ENCODE measurements at places on chromosomes 4 and X. TPM values are rescaled to one million over a fixed set of nuclear protein-coding genes. Genes with fewer than 3 reads are reported as not detected.

FGFBP1 gene
- 0.38 TPM for total RNA-seq

- no peak overlapping the region for H3K4me3 ChIP-seq
- H3K27ac ChIP-seq = no peak overlapping the region
- H3K27me3 ChIP-seq = peaks cover 1% of the 10 kb centered on the region
- no peak for DNase-seq
- no peaks in the 10 kb centered on the region for H3K4me1 ChIP-seq
Measured at GRCh38 chr4:188596021-188596420, 456.8 kb downstream of the TRIML1 start.

- H3K27me3 ChIP-seq = no peaks in the 10 kb centered on the region
- no peak overlapping the region for H3K27ac ChIP-seq
- H3K36me3 ChIP-seq = no peaks in the 10 kb centered on the region
- H3K4me3 ChIP-seq = no peak overlapping the region
- no peak for DNase-seq
Measured at GRCh38 chr4:47195706-47196105, 164.3 kb downstream of the GABRB1 start.

- H3K27ac ChIP-seq = no peak overlapping the region
- H3K36me3 ChIP-seq = no peaks in the 10 kb centered on the region
- H3K4me1 ChIP-seq = no peaks in the 10 kb centered on the region
Measured at GRCh38 chr4:63922146-63922545, 487.1 kb downstream of the TECRL start.

DNA sequence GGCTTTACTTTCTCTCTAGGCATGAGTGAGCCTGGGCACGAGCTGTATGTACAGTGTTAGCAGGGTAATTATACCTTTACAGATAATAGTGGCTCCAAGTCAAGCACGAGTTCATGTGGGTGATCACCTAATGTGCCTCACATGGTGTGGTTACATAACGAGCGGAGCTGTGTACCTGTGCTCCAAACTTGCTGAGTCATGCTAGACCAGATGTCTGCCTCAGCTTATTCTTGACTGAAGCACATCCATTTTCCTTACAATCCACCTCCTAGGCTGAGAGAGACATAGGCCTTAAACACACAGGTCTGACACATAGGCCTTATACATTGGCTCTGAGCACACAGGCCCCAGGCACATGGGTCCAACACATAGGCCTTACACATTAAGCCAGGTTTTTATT, 426.6 kb downstream of the GPAT3 start:
- H3K27me3 ChIP-seq = no peaks in the 10 kb centered on the region
- H3K36me3 ChIP-seq = no peaks in the 10 kb centered on the region
- H3K4me3 ChIP-seq = no peak overlapping the region

DNA sequence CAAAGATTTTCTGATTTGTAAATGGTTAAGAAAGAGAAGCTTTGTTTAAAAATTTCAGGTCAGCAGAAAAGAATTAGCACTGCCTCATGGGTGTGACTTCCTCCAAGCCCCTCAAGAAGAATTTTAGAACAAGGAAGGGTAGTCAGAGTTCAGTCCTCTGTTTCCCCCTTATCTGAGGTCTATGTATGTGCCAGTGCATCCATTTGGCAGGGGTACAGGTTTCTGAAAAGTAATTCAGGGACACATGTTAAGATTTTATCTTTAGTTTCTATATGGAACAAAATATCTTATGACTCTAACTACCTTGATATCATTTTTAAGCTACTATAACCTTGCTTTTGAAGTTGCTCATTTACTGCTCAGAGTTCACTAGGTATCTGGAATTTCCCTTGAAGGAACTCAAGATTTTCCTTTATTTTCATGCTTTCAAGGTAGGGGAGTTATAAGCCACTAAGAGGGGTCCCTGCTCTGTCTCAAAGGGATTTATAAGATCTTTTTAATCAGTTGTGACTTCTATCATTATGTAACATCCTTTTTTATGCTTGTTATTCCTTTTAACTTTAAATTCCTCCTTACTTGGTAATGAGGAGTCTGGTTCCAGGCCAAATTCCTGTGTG, 24.4 kb upstream of the PLK4 start:
- DNase-seq = no peak
- H3K27ac ChIP-seq = 0 out of 2 replicates have a peak overlapping the region, but pooled peaks have one; percentile 13
- no peak overlapping the region for H3K4me3 ChIP-seq

- H3K27me3 ChIP-seq = no peaks in the 10 kb centered on the region
- H3K4me1 ChIP-seq = no peaks in the 10 kb centered on the region
- H3K4me3 ChIP-seq = no peak overlapping the region
- no peak overlapping the region for H3K27ac ChIP-seq
Measured at GRCh38 chrX:97616883-97617530, 733.3 kb downstream of the RPA4 start.

DNA sequence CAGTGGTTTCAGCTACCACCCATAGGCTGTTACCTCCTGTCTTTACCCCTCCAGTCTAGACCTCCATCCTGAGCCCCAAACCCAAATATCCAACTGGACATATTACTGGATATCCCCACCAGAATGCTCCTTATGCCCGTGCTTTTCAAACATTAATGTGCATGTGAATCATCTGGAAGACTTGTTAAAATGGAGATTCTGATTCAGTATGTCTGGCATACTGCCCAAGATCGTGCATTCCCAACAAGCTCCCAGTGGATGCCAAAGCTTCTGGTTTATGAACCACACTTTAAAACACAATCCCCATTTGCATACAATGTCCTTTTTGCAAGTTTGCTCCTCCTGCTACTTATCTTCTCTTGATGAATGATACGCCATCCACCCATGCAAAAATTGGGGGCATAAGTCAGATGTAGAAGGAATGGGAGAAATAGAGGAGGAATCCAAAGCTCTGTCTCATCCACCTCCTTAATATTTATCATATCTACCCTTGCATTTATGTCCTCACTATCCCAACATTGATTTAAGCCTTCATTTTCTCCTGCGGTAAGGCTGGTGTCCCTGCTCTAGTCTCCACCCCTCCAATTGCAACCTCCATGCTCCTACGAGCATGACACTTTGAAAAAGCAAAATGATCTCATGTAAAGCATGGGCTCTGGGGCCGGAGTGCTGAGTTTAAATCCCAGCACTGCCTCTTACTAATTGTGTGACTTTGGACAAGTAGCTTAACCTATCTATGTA, 7.4 kb upstream of the PGRMC1 start:
- no peak overlapping the region for H3K4me3 ChIP-seq
- H3K27ac ChIP-seq = no peak overlapping the region
- no peaks in the 10 kb centered on the region for H3K27me3 ChIP-seq
- no peaks in the 10 kb centered on the region for H3K4me1 ChIP-seq
- no peak for DNase-seq
- no peaks in the 10 kb centered on the region for H3K36me3 ChIP-seq

DNA sequence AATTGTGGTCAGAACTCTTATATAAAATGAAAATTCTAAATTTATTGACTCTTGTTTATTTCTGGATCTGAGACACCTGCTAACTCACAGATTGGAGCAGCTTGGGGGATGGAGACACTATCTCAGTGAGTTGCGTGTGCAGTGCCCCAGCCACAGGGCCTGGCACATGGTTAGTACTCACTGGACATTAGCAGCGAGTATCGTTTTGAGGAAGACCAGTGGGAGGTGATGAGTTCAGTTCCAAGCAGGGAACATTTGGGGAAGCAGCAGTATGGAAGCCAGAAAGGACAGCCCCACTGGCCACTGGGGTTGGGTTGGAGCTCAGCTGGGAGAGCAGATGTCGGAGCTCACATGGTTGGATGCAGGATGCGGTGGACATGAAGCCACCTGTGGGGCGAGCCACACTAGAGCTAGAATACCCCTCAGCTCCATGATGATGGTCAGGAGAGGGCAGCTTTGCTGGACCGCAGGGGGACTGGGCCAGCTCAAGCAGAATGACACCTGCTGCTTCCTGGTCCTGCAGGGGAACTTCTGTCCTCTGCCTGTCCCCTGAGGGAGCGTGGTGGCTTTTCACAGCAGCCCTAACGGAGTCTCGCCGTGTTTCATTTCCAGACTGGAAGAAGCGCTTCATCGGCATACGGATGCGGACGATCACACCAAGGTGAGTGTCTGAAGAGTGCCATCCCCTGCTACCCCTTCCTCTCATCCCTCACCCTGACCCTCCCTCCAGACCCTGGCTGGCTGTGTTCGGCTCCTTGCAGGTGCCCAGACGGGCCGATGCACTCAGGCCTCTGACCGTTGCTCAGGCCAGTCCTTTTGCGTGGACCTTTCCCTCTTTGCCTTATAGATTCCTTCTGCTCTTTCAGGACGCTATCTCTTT, 32.5 kb downstream of the HTRA3 start:
- no peak for DNase-seq
- H3K27ac ChIP-seq = no peak overlapping the region
- H3K4me1 ChIP-seq = peaks cover 9% of the 10 kb centered on the region
- H3K36me3 ChIP-seq = no peaks in the 10 kb centered on the region
- H3K27me3 ChIP-seq = no peaks in the 10 kb centered on the region

GRCh38 chr4:174252412-174252811, 31.1 kb downstream of the FBXO8 start:
- no peaks in the 10 kb centered on the region for H3K4me1 ChIP-seq
- no peaks in the 10 kb centered on the region for H3K27me3 ChIP-seq
- DNase-seq = no peak
- H3K4me3 ChIP-seq = no peak overlapping the region
- no peaks in the 10 kb centered on the region for H3K36me3 ChIP-seq

ANXA3 gene
- total RNA-seq = 27.3 TPM

DNA sequence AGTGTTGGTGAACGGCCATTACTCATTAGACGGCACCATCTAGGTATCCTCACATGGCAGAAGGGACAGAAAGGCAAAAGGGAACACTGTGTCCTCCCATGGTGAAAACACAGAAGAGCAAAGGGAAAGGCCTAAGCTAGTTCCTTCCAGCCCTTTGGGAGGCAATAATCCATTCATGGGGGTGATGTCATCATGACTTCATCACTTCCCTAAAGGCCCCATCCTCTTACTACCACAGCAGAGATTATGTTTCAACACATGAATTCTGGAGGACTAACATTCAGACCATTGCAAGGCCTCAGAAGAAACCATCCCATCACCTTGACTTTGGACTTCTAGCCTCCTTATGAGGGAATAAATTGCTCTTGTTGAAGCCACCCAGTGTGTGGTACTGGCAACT, 238.2 kb downstream of the MGST2 start:
- no peaks in the 10 kb centered on the region for H3K27me3 ChIP-seq
- H3K36me3 ChIP-seq = no peaks in the 10 kb centered on the region
- no peak overlapping the region for H3K27ac ChIP-seq

- H3K4me1 ChIP-seq = no peaks in the 10 kb centered on the region
- no peak overlapping the region for H3K27ac ChIP-seq
- no peak for DNase-seq
Measured at GRCh38 chr4:68462691-68463090, 15.4 kb downstream of the TMPRSS11E start.

DNA sequence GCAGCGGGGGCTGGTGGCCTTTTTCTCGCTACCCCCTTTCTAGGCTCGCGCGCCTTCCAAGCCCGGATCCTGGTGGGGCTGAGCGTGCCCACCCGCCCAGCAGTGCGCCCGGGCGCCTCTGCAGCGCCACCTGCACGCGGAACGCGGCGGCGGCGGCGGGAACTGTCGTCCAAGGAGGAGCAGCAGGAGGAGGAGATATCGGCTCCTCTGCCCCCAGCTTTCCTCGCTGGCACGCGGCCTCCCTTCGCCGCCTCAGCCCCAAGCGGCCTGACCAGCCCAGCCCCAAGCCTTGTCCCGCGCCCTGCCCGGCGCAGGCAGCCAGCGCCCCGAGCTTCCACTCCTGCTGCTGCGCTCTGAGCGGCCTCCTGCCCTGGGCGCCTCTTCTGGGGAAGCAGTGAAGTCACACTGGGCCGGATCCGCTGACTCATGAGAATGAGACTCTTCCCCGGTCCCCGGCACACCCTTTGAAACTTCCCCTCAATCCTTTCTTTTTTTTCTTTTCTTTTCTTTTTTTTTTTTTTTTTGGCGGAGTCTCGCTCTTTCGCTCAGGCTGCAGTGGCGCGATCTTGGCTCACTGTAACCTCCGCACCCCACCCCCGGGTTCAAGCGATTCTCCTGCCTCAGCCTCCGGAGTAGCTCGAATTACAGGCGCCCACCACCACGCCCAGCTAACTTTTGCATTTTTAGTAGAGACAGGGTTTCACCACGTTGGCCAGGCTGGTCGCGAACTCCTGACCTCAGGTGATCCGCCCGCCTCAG, 10.6 kb upstream of the ELF4 start:
- peak; percentile 79 for DNase-seq
- no peaks in the 10 kb centered on the region for H3K36me3 ChIP-seq
- peak overlapping the region; percentile 26 for H3K4me3 ChIP-seq
- H3K27ac ChIP-seq = no peak overlapping the region
- no peaks in the 10 kb centered on the region for H3K4me1 ChIP-seq
- H3K27me3 ChIP-seq = peaks cover 9% of the 10 kb centered on the region

PLP2 gene
- total RNA-seq = 9.0 TPM

DNA sequence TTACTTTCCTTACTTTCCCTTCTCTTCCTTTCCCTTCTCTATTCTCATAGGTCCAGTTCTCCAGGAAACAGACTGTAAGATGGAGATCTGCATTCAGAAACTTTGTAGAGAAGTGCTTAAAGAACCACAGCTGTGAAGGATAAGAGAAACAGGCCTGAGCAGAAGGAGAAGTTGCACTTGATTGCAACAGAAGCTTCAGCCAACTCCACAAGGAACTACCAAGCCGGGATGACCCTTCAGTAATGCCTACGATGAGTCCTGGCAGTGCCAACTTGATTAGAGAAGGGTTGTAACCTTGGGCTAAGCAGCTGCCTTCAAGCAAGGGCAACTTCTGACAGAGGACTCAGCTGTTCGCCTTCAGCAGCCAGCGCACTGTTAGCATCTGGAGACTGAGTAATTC, 413.3 kb upstream of the RASGEF1B start:
- no peak overlapping the region for H3K27ac ChIP-seq
- no peaks in the 10 kb centered on the region for H3K36me3 ChIP-seq
- no peak for DNase-seq

GRCh38 chr4:4560136-4560535, 18.3 kb upstream of the STX18 start:
- DNase-seq = no peak
- no peaks in the 10 kb centered on the region for H3K27me3 ChIP-seq
- H3K36me3 ChIP-seq = peaks cover 11% of the 10 kb centered on the region
- no peak overlapping the region for H3K4me3 ChIP-seq
- H3K27ac ChIP-seq = no peak overlapping the region
- H3K4me1 ChIP-seq = no peaks in the 10 kb centered on the region

SPRY1 gene
- total RNA-seq = 54.7 TPM

SEC24B gene
- 24.2 TPM for total RNA-seq

SMIM31 gene
- total RNA-seq = not detected

NR3C2 gene
- total RNA-seq = 3.0 TPM

DNA sequence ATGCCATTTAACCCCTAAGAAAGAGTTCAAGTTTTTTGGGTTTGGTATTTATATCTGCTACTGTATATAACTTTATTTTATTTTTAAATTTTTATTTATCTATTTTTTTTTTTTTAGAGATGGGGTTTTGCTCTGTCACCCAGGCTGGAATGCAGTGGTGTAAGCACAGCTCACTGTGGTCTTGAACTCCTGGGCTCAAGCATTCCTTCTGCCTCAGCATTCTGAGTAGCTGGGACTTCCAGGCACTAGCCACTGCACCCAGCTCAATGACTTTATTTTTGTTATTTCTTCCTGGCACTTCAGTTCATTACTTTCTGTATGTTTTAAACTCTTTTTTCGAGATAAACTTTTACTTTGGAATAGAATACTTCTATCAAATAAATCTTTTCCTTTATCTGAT, 42.4 kb upstream of the PGAM4 start:
- H3K27ac ChIP-seq = no peak overlapping the region
- no peak overlapping the region for H3K4me3 ChIP-seq
- H3K27me3 ChIP-seq = no peaks in the 10 kb centered on the region
- H3K4me1 ChIP-seq = no peaks in the 10 kb centered on the region
- no peak for DNase-seq

S100G gene
- not detected for total RNA-seq

KIAA1210 gene
- total RNA-seq = not detected

SMIM10L2A gene
- total RNA-seq = 5.0 TPM

All from H1 (cell line).